ENCODE measurements at places on chromosomes 11 and 22.

GRCh38 chr11:34609850-34610249 lies 11.0 kb upstream of the EHF start:
- no peak for DNase-seq

GRCh38 chr11:96196181-96196662 lies 146.8 kb downstream of the MAML2 start:
- DNase-seq, result no peak

DNA sequence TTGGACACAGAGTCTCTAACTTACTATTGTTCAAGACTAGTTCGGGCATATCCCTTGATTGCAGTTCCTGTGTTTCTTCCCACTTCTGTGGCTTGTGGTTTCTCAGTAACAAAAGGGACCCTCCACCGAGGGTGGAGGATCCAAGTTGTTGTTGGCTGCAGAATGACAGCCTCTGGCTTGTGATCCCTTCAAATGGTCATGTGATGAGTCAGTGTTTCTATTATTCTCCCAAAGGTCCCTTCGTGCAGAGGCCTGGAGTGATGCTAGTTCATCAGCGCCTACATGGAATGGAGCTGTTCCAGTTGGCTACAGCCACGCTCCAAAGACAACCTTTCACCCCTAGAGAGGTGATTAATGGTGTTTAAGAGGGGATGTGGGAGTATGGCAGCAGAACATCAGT lies 2.6 kb upstream of the VWCE start:
- DNase-seq, result no peak

DNA sequence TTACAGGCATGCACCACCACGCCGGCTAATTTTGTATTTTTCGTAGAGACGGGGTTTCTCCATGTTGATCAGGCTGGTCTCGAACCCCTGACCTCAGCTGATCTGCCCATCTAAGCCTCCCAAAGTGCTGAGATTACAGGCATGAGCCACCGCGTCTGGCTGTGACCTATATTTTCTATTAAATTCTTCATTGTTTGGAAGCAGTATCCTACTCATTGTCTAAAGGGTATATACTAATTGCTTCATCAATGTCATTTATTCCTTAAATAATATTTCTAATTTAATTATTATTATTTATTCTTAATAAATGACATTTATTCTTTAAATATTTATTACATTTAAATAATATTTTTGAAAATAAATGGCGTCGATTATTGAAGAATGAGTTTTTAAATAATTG lies 817.3 kb upstream of the API5 start:
- no peak for DNase-seq

DNA sequence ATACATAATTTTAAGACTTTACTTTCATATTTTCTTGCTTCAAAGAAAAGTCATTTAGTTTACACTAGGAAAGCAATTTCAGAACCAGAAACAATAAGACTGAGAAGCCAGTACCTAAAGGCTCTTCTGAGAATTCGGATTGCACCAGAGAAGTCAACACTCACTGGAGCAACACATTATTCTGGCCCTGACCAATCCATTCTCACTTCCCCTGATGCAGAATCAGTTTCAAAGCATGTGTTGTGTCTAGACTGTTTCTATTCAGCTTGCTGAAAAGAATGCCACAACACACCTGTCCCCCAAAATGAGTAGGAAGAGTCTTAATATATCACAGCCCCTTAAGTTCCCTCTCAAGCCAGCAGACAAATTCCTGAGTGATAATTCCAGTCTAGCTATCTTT lies 1074.3 kb upstream of the TENM4 start:
- DNase-seq, result no peak

DNA sequence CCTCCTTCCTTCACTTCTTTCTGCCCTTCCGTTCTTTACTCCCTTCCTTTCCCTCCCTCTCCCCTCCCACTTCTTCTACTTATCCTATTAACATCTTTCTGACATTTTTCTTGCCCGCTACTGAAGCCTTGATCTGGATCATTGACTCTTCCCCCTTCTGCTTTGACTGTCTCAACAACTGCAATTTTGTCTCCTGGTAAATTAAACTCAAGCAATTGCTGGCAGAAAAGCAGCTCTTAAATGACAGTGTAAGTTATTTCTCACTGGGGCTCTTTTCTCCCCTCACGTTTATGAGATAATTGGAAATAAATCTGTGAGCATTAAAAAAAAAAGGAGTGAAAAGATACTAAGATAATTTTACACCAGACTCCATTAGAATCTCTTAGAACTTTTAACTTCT lies 120.0 kb downstream of the SLC17A6 start:
- no peak for DNase-seq

DNA sequence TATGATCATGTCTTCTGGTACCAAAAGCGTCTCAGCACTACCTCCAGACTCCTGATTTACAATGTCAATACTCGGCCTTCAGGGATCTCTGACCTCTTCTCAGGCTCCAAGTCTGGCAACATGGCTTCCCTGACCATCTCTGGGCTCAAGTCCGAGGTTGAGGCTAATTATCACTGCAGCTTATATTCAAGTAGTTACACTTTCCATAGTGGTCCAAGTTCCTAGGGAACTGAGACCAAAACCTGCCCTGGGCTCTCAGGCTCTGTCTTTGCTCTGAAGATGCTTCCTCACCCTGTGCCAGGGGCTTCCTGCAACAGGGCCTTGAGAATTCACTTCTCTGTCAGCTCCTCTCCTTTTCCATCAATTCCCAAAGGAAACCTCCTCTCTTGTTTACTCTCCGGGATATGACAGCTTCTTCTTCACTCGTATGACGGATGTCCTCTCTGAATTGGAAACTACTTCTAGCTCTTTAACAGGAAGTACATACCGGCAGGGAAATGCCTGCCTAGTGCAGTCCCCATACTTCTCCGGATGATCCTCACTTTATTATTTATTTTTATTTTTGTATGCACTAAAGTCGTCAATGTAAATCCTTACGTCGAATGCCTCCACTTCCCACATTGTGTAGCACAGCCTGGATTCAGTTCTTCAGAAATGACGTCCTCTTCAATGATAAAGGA lies 29.6 kb upstream of the PRAME start:
- no peak for DNase-seq

DNA sequence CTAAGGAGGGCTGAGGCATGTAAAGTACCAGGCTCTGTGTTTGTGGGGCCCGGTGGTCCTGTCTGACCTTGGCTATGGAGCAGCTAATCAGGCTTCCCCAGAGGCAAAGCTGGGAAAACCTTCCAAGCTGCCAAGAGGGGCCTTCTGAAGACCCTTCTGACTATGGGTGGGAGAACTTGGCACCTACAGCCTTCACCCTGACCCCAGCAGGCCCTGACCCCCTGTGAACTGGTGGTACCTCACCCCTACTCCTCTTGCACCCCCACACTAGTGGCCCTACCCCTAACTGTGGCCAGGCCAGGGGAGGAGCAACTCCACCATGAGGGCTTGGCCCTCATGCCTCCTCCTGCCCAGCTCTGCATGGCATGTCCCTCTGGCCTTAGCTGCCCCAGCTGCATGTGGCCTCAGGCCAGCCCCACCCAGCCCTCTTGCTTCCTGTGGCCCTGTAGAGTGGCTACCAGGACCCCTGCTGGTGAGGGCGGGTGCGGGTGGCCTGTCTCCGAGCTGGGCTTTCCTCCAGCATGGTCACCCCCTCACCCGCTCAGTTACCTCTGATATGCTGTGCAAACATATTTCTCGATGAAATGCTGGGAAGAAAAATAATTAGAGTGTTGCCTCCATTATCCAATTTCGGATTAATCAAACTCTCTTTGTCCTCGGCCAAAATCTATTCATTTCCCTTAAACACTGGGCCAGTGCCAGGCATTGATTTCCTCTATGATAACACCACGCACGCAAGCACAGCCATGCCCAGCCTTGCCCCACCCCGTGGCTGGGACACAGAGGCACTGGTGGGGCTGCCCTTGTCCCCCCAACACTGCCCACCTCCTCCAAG lies 7.5 kb downstream of the GNAZ start:
- no peak for DNase-seq

- no peak for DNase-seq
Measured at GRCh38 chr11:19403196-19403895, 162.6 kb upstream of the E2F8 start.

DNA sequence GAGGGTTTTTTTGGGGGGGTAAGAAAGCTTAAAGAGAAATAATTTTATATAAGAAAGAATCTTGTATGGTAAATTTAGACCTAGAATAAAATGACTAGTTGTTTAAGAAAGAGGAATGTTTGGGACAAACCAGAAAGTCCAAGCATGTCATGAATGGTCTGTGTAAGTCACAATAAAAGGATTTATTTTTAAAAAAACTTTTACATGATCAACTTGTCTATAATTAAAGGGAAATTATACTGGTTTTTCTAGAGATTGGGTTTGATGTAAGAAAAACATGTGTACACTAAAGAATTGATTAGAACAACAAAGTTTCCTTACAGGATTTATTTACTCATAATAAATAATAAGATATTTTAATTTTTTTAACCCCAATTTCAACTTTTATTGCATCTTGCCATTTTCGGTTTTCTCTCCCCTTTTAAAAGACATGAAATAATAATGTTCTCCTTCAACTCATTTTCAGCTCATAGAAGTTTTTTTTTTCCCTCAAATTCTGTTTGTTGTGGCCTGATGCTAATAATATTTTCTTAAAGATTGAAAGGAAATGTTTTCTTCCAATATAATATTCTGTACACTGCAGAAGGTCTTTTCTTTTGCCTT lies 35.4 kb upstream of the INCENP start:
- DNase-seq, result no peak

Measured in SW 1271 (cell line).